ENCODE measurements at places on chromosomes 12 and 14.

DNA sequence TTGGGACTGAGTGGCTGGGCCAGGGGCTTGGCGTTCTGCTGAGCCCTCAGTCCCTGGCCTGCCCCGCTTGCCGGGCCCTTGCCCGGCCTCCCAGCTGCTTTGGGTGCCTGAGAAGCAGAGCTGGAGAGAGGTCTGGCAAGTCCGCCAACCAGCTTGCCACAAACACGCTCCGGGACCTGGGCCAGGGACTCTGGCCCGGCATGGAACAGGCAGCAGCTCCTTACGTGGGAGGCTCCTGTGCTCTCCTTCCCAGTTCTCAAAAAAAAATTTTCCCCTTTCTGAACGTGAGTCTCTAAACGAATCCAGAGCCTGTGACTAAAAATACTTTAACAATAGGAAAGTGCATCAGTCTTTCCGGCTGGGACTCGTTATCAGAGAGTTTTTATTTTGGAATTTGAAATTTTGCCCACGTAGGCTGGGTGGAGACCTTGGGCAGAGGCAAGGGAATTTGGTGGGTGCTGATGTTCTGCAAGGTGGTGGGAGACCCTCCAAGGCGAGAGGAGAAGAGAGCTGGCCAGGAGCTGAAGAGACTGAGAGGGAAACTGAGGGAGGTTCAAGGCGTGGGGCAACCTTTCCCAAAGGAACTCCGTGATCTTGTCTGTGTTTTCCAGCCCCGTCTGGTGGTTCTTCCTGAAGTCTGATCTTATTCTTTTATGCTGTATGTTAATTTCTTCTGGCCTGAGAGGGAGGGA is 6.8 kb upstream of the NR4A1 start:
- no peak for DNase-seq

GRCh38 chr12:46891306-46891705 is 65.5 kb upstream of the SLC38A4 start:
- no peak for DNase-seq

GRCh38 chr12:26987634-26988424 is 26.4 kb downstream of the TM7SF3 start:
- no peak for DNase-seq

DNA sequence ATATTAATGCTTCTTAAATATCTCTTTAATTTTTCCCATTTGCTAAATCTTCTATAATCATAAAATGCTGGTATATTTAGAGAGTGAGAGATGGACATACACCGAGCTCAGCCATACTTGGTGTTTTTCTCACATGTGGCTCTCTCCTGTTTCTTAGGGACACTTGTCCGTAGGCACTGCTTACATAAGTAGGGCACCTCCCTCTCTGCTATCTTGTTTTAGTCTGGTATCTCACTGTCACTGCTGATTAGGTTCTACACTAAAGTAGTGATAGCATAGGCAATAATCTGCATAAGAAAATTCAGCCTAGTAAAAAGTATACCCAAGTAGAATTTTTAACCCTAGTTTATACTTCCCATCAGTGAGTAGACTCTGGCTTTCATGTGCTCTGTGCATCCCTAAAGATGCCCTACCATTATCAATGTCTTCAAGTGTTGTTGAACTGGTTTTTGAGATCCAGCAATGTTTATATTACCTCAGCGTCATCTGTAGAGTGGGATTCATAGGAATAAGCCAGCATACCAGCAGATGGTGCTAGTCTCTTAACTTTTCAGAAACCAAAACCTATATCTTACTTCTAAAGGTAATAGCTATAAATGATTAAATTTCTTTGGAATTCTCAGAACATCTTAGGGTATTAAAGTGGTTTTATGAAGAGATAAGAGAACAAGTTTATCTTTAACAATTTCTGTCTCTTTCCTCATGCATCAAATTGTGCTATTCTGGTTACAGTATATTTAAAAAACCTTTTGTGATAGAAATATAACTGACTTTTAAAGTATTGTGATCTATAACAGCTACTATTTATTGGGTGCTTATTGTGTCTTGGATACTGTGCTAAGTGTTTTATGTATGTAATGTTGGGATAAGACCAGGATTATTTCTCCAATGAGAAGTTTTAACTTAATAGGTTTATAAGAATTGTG is 32.9 kb downstream of the ARID2 start:
- no peak for DNase-seq

GRCh38 chr14:24851837-24852236 is 198.1 kb downstream of the STXBP6 start:
- no peak for DNase-seq

GRCh38 chr12:4151362-4152121 is 122.0 kb upstream of the CCND2 start:
- no peak for DNase-seq

DNA sequence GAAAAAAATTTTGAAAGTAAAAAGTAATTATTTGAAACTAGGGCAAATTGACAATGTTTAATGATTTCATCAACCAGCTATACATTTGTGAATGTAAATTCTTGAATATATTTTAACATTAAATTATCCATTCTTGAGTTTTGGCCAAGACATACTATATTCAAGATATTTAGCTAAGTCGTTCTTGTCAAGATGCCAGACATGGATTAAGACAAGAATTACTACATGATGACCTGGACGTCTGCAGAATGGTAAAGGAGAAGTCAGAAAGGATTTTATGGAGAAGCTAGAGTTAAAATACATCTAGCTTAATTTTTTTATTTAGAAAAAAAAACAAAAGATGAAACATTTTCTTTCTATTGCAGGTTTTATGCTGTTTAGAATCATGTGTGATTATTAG is 255.8 kb downstream of the TMTC2 start:
- DNase-seq = no peak

- no peak for DNase-seq
Observed at GRCh38 chr14:65791191-65791981, 378.9 kb downstream of the FUT8 start.

DNA sequence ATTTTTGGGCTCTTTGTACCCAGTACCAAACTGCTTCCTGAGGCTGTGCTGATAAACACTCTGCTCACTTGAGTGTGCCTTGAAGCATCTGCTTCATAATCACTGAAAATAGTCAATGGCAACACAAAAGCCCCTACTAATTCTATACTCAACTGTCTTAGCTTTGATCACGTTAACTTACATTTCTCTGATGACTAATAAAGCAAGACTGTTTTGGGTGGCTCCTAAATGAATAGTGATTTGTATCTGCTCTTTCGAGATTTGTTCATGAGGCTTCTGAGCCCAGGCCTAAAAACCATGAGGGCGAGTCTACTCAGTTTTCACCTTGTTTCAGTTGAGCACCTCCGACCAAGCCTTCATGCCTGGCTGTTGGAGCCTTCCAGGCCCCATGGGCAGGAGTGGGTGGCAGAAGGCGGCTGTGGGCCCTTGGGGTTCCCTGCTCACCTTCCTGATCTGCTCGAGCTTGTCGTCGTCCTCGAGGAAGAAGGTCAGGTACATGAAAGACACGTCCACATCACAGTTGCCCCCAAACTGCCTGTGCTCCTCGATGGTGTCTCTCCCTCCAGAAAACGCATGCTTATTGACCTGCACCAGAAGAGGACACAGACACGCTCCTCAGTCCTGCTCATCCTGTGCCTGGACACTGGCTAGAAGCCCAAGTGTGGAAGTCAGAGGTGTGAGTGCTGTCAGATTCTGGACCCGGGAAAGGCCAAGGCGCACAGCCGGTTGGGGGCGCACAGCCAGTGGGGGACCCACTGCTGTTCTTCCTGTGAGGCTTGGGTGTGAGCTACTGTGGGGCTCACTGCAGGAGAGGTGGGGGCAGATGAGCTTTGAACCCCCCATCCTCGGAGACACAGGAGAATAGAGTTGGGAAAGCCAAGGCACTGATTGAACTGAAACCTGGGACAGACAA is 13.7 kb downstream of the SLC25A47 start:
- DNase-seq = no peak

DNA sequence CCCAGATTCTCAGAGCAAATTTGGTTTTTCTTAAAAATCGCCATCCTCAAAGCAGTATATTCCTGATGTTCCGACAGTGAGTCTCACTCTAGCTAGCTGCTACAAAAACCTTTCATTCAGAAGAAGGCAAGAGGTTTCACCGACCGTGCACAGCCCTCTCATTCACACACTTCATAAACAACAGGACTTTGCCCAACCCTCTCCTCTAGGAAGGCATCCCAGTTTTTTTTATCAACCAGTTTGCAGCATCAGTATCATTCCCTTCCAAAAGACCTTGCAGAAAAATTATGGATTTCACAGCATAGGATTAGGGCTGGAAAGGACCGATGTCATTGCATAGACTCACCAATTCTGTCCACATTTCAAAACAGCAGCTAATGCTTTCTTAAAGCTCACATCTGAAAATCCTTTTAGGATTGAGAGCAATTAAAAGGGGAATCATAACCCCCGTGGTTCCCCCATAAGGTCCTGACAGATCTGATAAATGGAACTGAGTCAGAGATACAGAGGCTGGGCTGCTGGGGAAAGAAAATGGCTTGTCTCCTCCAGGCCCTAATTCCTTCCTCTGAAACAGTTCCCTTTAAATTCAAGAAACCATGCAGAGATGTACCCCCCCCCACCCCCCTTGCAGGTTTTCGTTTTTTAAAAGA is 597 bp downstream of the SVOP start:
- no peak for DNase-seq

DNA sequence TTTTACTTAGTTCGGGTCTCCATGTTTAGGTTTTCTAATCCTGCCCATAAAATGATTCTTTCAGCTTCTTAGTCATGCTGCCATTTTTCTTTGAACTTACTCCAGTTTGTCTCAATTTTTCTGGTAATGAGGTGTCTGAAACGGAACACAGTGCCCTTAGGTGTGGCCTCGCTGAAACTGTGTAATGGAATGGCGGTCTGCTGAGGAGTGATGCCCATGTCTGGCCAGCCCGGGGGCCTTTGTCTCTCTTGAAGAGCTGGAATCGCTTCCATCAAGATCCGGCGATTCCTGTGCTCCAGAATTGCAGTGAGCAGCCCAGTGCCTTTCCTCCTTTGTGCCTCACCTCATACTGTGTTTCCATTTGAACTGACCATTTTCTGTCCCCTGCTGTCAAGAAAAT is 112.5 kb downstream of the FBXL14 start:
- DNase-seq = no peak

DNA sequence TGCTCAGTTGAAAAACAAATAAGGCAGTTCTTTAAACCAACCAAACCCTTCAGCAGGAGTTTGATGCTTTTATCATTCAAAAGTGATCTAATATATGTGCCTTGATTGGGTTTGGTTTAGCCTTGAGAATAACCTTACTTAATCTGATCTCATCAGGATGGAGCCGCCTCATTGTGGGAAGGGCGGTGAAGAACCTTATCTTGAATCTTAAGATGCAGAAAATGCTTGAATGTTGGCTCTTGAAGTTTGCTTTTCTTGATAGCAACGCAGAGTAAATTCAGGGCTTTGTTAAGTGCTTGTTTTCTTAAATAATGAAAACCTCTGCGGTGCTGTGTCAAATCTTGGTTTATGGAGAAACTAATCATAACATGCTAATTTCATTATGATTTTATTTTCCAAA is 138.2 kb downstream of the MON2 start:
- peak; percentile 5 for DNase-seq
